CD4-positive, alpha-beta T cell treated with Interleukin-4 for 4 hours (primary cell): ENCODE measurements at places on chromosomes 11 and 22.
A peak's percentile ranks its signal among the peaks of the same experiment; 100 is the strongest.

DNA sequence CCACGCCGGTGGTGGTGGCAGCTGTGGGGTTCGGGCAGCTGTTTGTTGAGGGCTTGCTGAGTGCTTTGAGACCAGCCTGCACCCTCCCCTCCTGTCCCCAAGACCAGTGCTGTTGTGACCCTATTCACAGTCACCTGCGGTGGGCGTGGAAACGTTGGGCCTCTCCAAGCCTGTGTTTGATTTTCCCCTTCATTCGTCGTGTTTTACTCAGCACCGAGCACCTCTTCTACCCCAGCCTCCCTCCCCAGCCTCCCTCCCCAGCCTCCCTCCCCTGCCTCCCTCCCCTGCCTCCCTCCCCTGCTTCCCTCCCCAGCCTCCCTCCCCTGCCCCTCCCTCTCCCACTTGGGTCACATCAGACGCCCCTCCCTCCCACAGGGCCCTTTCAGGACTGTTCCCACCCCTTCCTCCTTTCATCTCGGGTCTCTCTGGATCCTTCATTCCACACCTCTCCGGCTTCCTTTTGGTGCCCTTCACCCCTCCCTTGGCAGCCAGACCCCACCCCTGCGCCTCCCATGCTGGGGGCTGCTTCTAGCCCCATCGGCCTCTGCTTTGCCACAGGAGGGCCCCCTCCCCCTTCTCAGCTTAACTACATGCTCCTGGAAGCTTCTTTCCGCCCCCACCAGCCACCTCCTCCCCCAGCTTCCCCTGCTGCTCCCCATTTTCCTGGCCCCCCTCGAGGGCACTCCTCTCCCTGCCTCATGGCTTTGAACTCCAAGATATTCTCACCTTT, 14.8 kb downstream of the FRMD8 start:
- no peak for DNase-seq

- no peak for DNase-seq
Measured at GRCh38 chr11:70526116-70527045, 128.1 kb downstream of the CTTN start.

- DNase-seq = peak; percentile 68
Measured at GRCh38 chr22:50628543-50629134, 687 bp upstream of the ARSA start.

DNA sequence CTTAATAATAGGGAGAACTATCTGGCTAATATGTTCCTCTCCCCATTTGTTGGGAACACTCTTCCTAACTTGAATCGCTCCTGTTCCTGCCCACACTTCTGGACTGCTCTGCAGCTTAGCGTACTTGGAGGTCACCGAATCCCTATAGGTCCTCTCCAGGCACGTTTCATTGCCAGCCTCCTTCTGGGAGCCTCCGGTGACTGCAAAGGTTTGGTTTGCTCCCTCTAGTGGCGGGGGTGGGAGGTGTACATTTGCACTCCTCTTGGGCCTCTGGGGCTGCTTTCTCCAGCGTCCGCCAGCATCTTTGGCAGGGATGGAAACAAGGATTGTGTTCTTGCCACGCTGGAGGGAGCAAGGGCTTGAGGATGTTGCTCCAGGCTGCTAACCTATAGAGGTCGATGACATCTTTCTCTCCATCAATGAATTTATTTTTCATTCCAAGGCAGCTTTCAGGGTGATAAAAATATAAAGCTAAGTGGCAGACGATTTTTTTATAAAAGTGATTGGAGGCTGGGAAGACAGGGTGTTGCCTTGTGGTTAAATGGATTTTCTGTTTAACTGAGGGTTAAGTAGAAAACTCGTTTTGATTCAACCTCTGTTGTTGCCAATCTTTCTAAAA, 48.7 kb downstream of the TSPAN18 start:
- peak; percentile 58 for DNase-seq

GRCh38 chr11:986270-986951, 50.1 kb downstream of the MUC6 start:
- DNase-seq = no peak

- DNase-seq = no peak
Measured at GRCh38 chr11:86746514-86746913, 53.8 kb upstream of the PRSS23 start.

GRCh38 chr11:1667121-1667850, 29.7 kb upstream of the KRTAP5-6 start:
- DNase-seq = no peak
